Transverse colon (tissue), 4 donors: ENCODE measurements at places on chromosomes 11 and 22. TPM values are rescaled to one million over a fixed set of nuclear protein-coding genes. Genes with fewer than 3 reads are reported as not detected.

MRTFA gene
- 408 TPM for total RNA-seq

VSIG10L2 gene
- not detected for total RNA-seq

GRCh38 chr22:22060200-22061084, 77.9 kb upstream of the TOP3B start:
- DNase-seq = peak; percentile 44

GRCh38 chr22:48491451-48491941, 1336.2 kb downstream of the BRD1 start:
- DNase-seq = no peak

DNA sequence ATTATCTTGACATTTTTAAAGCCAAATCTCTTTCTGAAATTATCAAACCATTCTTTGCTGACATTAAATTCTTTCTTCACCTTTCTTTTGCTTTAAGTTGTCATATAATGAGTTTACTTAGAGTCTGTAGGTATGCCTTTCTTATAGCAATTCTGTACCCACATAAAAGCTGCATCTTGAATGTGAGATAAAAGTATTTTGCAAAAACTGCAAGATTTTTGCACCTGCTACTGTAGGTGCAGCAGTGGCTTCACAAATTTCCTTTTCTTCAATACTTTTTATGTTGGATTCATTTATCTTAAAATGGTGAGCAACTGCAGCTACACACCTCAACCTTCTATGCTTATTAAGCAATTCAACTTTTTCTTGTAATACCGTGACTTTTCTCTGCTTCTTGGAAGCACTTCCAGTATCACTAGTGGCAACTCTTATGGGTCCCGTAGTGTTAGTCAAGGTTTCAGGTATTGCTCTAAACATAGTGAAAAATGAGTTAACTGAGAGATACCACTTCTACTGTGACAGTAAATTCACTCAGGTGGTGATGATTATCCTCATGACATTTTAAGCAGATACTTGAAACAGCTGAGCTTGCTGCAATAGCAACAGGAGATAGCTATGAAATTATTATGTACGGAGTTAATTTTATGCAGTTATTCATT, 18.8 kb downstream of the ZFP91 start:
- no peak for DNase-seq

DNA sequence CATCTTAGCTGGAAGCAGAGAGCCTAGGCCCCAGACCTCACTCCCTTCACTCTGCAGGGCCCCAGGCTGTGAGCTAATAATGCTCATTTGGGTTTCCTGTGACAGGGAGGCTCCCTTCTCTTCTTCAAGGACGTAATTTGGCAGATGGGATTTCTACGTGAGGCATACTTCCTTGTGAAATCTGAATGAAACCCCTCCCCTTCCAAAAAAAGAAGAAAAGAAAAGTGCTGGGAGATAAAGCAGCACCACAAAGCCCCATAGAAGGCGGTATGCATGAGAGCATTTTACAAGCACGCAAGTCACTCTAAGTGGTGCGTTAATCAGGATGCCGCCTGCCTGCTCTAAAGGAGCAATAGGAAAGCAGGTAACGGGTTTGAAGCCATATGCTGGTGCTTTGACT, 5.7 kb downstream of the P2RX3 start:
- DNase-seq = no peak

- DNase-seq = no peak
Measured at GRCh38 chr11:63892228-63892627, 24.7 kb downstream of the RCOR2 start.
